ENCODE measurements at places on chromosomes 12 and 14.

- DNase-seq: no peak
Measured at GRCh38 chr12:8817856-8818255, 4.6 kb upstream of the A2ML1 start.

DNA sequence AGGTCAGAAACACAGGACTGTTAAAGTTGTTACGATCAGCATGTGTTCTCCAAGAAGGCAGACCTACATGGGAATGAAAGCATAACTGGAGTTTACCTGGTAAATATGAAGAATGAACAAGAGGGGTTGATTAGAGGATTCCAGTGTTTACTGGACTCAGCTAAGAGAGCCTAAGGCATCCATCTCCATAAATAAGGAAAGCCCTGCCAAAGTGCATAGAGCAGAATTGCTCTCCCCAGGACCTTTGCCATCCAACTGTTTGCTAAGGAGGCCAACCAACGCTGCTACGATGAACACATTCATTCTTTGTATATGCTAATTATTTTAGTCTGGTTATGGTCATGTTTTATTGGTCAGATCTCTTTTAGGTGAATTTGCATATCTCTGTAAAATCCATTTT is 17.1 kb upstream of the PAWR start:
- no peak for DNase-seq

GRCh38 chr14:90255871-90256270 is 482 bp upstream of the PSMC1 start:
- DNase-seq: peak; percentile 54

DNA sequence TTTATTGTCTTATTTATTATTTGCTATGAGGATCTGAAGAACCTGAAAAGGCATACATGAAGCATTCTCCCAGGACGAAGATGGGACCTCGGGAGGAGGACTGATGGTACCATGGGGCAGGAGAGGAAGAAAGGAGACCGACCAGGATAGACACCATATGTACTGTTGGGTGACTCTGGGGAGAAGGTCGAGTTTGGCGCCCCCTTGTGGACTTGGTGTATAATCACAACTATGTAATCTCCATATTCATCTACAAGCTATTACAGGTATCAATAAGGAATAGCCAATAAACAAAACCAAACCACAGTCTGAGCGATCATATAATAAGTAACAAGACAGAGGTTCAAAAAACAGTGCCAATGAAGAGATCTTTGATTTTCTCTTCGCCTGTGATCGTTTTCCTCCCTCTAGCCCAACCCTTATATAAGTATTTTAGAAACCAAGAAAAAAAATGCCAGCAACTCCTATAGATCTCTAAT is 139.1 kb downstream of the SPTSSA start:
- DNase-seq: peak; percentile 56

DNA sequence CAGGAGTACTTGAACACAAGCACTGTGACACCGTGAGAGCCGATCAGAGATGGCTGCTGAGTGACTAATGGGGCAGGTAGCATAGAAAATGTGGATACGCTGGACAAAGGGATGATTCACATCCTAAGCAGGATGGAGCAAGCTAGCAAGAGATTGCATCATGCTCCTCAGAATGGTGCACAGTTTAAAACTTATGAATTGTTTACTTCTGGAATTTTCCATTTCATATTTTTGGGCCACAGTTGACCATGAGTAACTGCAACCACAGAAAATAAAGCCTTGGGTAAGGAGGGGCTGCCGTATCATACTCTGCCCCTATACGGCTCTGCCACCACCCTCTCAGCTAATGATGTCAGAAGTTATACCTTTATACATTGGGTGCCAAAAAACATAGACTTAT is 23.3 kb upstream of the MARK3 start:
- DNase-seq: no peak

GRCh38 chr12:22101749-22102243 is 55.8 kb downstream of the CMAS start:
- peak; percentile 94 for DNase-seq

- no peak for DNase-seq
Measured at GRCh38 chr12:116401565-116401964, 124.1 kb upstream of the MED13L start.

DNA sequence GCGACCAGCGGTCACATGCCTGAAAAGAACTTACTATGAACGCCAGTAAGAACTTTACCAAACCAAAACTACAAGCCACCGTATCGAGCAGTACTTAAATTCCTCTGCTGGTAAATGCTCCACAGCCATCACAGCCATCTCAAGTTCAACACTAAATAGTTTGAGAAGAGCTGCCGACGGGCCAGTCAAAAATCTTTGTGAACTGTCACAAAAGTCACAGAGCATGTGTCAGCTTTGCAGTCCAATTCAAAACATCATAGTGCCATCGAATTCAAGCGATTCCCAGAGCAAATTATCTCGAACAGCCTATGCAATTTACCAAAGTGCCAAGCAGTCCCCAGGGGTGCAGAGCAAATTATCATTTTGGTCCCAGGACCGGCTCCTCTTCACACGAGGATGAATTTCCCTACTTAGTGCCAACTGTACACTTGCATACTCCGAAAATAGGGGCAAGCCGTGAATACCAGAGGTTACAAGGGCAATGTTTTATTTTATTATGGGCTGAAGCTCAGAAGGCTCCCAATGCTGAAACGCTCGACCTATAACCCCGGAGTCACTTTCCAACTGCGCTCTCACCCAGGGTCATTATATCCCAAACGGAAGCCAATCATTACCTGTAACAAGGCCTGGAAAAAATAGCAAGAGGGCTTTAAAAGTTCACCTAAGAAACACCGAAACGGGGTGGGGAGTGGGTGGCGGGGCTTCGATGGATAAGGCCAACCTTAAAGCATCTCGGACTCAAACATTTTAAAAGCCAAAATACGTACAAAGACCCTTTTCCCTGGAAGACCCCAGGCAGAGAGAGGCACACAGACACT is 1.1 kb downstream of the LRP6 start:
- DNase-seq: peak; percentile 52

DNA sequence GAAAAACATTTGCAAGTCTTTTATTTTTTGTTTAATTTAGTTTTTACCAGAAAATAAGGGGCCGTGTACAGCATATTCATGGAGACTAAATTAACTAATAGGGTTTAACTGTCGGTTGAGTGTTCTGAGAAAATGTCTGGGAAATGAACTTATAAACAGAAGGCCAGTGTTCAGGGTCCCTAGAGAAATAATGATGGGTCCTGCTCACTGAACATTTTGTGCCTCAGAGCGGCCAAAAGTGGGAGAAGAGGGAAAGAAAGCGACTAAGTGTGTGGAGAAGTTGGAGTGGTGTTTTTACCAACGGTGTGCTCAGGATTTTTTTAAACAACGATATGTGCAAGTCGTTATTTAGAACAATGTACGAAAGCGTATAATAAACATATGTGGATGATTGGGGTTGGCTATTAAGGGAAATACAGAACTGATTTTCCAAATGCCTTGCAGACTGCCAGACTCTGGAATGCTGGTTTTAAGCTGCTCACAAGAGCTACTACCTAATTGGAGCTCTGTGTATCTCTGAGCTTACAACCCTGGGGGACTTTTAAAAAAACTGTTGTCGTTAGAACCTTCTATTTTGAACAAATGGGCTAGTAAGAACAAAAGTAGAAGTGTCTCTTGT is 166.7 kb downstream of the SLC38A4 start:
- DNase-seq: no peak

DNA sequence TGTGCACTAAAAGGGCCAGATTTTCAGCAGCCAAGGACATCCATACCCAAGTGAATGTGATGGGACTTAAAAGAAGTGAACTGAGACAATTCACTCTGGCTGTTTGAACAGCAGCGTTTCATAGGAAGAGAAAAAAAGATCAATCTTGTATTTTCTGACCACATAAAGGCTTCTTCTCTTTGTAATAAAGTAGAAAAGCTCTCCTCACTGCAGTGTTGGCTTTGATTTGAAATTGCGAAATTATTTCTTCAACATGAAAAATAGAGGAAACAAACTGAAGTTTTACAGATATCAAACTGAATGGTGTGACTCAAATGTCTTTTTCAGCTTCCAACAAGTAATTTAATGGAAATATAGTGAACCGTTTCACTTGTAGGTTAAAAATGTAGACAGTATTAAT is 11.3 kb upstream of the KCNMB4 start:
- no peak for DNase-seq

- no peak for DNase-seq
Measured at GRCh38 chr12:130568501-130568900, 147.6 kb downstream of the RIMBP2 start.

DNA sequence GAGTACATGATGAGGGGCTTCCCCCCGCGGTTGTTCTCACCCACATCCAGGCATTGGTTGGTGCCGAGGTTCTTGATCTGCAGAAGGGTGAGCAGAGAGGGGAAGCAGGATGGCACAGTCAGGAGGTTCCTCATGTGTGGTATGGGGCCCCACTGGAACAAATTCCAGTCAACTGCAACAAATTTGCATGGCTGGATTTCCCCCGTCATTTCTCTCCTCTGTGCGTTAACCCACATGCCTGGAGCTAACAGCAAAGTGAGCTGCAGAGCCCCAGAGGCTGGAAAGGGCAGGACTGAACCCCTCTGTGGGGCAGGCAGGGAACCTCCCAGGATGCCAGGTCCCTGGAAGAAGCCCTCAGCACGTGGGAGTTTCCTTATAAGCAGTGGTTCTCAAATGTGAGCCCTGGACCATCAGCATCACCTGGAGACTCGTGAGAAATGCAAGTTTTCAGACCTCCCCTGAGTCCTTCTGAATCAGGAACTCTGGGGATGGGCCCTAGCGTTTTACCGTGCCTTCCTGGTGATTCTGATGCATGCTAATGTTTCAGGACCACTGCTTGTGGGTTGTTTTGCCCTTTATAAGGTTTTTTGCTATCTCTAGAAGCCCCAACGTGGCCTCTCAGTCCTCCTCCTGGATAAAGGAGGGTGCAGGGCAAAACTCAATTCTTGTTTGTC is 11.0 kb upstream of the CELA1 start:
- peak; percentile 17 for DNase-seq

DNA sequence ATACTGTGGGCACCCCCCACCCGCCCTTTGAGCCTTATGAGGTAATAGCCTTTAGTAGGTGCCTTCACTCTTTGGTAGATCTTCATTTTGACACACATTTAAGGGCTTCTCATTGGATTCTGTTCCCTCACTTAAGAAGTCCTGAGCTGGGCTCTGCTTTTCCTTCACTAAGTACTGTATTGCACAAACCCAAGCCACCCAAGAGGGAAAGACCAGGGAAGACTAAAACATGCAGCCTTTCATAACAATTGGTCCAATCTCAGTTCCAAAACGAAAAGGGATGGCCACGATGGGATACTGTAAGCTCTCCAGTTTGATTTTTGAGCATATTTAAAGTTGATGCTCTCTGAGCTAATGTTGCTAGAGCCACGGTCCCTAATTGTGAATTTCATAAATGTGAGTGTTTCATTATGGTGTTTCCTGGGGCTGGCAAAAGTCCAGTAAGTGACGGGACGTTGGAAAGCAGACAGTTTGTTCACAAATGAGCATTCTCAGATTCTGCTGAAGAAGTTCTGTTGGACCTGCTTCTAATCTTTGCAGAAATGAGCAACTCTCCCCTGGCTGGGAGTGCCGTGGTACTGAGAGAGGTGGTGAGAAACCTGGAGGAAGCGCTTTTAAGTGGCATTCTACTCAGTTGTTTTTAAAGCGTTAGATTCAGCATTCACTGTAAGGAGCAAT is 9.4 kb downstream of the SSPN start:
- DNase-seq: no peak

DNA sequence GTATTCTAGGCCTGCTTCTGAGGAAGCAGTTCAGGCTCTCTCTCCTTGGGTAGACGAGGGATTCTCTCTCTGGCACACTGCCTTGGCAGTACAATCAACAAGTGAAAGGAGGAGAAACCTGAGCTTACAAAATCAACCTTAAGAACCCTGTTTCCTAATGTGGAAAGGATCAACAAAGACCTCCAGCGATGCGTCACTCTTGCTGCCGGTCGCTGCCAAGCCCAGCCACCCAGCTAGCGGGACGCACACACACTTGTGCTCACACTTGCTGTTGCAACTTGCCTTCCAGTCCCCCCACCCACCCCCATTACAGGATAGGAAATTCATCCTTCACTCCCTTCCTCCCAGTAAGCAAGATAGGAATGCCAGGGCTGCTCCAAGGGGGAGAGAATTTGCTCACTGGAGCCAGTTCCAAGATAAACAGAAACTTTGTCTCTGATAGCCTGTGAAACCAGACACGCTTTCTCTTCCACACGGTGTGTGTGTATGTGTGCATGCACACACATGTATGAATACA is 144.3 kb downstream of the BCL11B start:
- no peak for DNase-seq

DNA sequence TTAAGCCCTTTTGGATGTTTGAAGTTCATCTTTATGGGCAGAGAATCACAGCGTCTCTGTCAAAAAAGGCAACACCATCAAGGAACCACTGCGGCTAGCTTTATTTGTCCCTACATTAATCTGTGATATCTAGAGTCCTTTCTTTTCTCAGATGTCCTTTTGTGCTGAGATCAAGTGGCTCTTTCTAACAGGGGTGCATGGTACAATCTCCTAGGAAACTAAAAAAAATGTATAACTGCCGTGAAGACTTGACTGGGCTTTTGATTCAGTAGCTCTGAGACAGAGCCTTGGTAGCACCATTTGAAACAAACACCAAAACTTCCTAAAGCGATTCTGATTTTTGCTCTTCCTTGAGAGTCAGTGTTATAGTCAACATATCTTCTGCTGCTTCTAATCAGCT is 33.3 kb downstream of the KCNK13 start:
- DNase-seq: no peak

DNA sequence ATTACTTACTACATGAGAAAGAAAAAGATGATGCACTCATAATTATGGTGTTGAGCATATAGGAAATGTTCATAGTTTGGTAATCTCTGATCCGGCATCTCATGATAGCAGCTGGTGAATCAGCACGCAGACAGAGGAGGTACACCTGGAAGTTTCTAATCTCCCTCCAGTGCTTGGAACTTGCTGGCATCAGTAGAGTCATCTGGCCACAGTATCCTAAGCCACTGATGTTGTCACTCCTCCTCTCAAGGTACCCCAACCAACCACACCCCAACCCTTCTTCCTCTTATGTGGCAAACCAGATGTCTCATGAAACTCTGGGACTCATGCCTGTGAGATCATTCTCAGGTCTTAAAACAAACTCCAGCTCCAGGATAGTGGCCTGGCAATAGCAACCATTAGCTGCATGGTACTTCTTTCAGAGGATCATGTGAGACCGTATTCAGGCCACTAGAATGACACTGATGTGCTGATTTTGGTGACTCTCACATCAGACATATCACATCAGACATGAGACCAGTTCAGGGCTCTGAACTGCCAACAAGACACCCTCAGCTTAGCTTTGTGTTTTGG is 143.0 kb downstream of the RASSF9 start:
- peak; percentile 7 for DNase-seq

GRCh38 chr12:88057994-88058718 is 29.0 kb upstream of the C12orf50 start:
- DNase-seq: no peak

GRCh38 chr12:90974286-90974685 is 19.3 kb upstream of the CCER1 start:
- DNase-seq: no peak

GRCh38 chr12:21073129-21073528 is 57.9 kb upstream of the SLCO1B1 start:
- DNase-seq: no peak

DNA sequence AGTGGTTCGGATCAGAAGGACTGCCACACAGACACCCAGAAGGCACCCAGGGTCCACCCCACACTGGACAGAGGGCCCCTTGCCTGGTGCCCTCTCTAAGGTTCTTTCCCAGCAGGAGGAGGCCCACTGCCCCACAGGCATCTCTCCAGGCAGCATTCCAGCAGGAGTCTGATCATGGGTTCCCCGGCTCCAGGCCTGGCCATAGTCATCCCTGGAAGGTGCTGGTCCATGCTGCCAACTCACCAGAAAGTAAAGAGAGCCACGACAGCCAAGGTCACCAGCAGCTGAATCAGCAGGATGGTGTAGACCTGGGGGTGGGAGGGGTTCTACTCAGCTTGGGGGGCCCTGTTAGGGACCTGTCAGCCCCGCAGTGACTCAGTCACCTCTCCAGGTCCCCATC is 6.4 kb downstream of the FAIM2 start:
- DNase-seq: no peak

Measured in common myeloid progenitor, CD34-positive (primary cell).